Stimulated activated CD4-positive, alpha-beta T cell treated with anti-CD3 and anti-CD28 coated beads, Interleukin-1b, Interleukin-23, amount 100 ng/mL, for 1 hour (primary cell): ENCODE measurements at places on chromosomes 4 and X.

GRCh38 chr4:174307694-174308093, 24.0 kb downstream of the CEP44 start:
- DNase-seq = no peak

- DNase-seq = no peak
These were observed 240.5 kb downstream of the GRIA3 start for GRCh38 chrX:123424546-123424945.

GRCh38 chrX:27915617-27916016, 65.6 kb downstream of the DCAF8L1 start:
- no peak for DNase-seq

DNA sequence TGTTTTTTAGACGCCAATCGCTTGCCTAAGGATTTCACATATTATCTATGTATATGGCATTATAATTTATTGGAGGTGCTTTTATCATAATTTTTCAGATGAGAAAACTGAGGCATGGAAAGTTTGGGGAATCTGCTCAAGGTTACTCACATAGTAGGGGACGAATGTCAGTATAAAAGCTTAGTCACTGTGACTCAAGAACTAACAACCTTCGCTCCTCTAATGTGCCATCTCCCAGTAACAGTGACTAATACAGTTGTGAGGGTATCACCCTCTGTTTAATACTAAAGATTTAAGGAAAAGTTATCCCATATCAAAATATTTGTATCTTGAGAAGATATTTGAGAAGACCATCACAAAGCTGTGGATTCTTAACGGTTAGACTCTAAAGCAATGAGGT, 353.1 kb upstream of the SPOCK3 start:
- no peak for DNase-seq

- DNase-seq = no peak
These were observed 117.9 kb downstream of the SH3RF1 start for GRCh38 chr4:169152899-169153298.

DNA sequence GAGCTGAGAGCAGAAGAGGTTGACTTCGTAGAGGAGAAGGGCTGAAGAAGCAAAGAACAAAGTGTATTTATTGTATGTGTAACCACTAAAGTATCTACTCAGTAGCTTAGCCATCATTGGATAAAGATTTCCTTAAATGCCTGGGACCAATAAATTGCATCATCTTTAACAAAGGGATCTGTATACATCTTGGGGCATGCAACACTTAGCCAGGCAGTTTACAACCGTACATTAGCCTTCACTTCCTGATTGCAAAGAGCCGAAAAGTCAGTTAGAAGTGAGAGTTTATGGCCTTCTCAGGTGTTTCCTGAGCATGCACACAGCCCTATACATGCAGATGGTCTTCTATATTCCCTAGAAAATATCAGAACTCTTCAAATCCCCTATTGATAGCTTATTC, 68.0 kb upstream of the MAGED1 start:
- no peak for DNase-seq

- no peak for DNase-seq
These were observed 612 bp downstream of the CPLX1 start for GRCh38 chr4:825063-825970.

GRCh38 chrX:42821803-42822443, 44.0 kb upstream of the PPP1R2C start:
- no peak for DNase-seq

- no peak for DNase-seq
These were observed 111.5 kb downstream of the ASB9 start for GRCh38 chrX:15158350-15158735.

DNA sequence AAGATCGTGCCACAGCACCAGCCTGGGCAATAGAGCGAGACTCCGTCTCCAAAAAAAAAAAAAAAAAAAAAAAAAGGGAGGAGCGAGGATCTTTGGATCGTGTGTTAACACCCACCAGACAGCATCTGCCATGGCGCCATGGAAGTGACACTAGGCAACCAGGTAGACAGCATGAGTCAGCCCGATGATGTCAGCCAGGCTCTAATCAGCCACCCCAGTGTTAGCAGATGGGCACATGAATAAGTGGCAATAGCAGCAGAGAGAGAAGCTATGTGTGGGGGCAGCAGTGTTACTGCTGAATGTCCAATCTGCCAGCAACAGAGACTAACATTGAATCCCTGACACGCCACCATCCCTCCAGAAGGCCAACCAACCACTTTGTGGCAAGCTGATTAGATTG, 6.6 kb downstream of the SYN1 start:
- no peak for DNase-seq
